ENCODE measurements at places on chromosomes 2 and 18.

- no peak for DNase-seq
Observed at GRCh38 chr2:112031473-112032223, 23.4 kb upstream of the TMEM87B start.

DNA sequence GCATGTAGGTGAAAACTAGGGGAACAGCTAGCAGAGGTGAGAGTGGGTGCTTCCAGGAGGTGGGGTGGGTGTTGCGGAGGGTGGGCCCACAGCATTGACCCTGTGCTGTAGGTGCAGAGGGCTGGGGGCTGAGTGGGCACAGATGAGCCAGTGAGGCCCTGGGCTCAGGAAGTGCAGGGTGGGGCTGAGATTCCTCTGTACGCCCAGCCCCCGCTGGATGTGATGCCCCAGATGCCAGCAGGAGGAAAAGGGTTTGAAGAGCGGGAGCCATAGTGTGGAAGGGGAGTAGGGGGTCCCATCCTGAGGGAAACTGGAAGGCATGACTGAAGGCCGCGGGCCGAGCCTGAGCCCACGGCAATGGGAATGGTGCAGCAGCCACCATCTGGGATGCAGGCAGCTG is 14.1 kb upstream of the OTOS start:
- no peak for DNase-seq

DNA sequence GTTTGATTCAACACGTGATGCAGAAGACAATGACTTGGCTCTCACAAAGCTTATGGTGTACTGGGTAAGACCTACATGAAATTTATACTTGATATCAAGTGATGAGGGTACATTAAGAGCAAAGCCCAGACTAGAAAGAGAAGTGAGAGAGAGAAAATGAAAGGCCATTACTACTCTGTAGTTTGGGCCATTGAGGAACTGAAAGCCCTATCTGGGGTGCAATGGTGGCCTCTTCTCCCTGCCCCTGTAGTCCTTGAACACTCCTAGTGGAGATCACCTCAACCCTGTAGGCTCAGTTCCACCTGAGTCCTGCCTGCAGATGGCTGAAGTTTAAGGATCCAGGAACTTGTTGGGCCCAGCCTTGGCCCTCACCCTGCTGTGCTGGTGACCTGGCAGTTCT is 569.8 kb upstream of the MEX3C start:
- no peak for DNase-seq

DNA sequence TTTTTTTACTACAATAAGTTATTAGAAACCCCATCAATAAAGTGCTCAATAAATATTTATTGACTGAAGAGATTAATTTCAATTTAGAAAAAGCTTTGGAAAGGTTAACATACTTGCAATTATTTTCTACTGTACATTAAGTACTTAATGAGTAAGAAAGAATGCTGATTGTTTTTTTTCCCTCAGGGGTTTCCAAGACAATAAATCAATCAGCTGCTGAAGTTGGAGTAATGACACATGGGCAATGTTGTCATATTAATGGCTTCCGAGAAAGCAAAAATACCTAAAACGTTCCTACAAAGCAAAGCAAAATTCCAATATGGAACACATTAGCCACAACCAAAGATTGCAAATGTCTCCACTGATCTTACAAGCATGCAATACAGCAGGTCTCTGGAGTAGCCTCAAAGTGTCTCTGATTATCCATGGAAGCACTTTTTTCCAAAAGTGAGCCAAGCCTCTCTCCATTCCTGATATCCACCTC is 66.7 kb downstream of the ZC3H6 start:
- no peak for DNase-seq

DNA sequence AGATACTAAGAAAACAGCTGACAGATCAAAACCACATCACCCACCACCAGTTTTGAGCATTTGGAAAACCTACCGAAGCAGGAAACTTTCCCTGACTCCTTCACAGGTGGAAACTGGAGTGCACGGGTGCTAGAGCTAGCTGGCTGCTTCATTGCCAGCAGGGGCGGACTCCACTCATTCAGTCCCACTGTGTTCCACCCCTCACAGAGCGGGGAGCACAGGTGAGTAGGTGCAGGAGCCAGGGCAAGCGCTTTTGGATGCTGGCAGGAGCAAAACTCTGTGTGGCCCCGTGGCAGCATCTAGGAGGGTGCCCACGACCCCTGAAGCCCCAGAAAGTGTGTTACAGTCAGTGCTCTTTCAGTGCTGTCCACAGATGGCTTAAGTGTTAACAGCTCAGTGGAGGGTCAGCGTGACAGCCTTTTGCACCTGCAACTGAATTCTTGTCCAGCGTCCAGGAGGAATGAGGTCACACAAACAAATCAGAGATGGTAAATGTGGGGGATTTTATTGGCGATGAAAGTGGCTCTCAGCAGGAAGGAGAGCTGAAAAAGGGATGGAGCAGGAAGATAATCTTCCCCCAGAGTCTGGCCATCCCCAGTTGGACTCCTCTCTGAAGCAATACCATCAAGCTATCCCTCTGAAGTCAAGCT is 71.1 kb downstream of the TMEM163 start:
- DNase-seq, result no peak

DNA sequence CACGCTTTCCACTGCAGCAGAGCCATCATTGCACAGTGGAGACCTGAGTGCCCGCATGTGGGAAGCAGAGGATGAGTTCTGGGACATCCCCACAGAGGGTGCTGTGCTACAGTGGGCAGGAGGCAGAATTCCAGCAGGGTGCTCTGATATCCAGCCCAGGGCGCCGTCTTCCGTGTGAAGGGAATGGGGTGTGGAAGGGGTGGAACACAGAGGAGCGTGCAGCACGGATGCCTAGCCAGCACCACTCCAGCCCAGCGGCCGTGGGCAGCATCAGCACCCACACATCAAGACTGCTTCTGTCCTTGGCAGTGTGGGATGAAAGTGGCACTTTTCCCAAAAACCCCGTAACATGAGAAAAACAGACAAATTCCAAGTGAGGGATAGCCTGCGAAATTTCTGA is 134.3 kb downstream of the ZNF236 start:
- DNase-seq, result no peak

- DNase-seq, result no peak
Observed at GRCh38 chr2:236131073-236131692, 37.0 kb downstream of the GBX2 start.

- no peak for DNase-seq
Observed at GRCh38 chr2:126949775-126950174, 51.1 kb downstream of the TEX51 start.

DNA sequence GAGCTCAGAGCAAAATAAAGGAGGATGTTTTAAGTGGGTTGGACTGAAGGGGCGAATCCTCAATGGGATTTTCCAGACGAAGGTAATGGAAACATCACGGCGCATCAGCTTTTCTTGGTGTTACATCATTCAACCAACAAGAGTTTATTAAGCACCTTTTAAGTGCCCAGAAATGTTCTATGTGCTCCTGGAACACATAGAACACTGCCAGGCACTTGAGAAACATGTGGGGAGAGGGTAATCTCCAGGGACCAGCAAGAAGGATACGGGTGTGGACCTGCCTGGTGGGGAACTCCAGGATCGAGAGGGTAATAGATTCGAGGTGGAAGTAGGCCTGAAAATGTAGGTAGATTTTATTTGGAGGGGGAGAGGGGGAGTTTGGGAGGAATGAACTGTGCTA is 168.6 kb downstream of the PRKCE start:
- DNase-seq, result no peak

GRCh38 chr2:161138429-161138828 is 21.8 kb upstream of the TANK start:
- no peak for DNase-seq

- DNase-seq, result no peak
Observed at GRCh38 chr2:104855221-104856085, 1.5 kb downstream of the POU3F3 start.

- no peak for DNase-seq
Observed at GRCh38 chr18:77701977-77702376, 452.3 kb downstream of the GALR1 start.

- DNase-seq, result no peak
Observed at GRCh38 chr2:216761809-216762208, 66.5 kb upstream of the IGFBP5 start.

- DNase-seq, result no peak
Observed at GRCh38 chr18:55779691-55780585, 191.9 kb upstream of the TCF4 start.

- no peak for DNase-seq
Observed at GRCh38 chr18:9760641-9761040, 52.5 kb downstream of the RAB31 start.

- no peak for DNase-seq
Observed at GRCh38 chr2:102669401-102669800, 50.0 kb downstream of the SLC9A2 start.

DNA sequence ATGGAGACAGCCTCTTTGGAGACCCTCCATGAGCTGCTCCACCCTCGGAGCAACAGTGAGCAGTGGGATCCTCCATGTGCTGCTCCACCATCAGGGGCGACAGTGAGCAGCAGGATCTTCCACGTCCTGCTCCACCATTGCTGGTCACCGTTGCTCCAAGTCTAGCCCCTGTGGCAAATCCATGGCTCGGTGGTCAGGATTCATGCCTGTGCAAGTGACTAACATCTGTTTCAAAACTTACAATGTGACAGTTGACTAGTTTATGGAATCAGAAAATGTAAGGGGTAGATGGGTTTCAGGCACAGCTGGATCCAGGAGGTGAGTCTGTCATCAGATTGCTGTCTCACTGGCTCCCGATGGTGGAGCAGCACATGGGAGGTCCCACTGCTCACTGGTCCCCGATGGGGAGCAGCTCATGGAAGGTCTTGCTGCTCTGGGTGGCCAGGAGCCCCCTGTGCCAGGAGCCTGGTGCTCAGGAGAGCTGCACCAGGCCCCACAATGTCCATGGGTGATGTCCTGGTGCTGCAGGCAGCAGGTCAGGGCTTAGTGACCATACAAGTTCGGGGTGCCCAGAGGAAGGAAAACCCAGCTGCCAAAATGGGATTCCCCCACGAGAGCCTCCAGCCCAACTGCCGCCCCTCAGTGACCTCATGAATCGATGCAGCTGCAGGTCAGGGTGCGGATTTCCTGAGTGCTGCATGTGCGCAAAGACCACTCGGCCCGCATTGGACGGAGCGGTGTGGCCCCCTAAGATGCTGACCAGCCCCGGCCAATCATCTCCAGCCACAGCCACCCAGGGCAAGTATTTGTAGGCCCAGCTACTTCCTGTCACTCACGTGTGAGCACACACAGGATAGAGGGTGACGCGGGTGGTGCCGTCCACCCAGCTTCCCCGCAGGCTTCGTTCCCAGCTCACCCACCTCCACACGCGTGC is 116.5 kb upstream of the OTOS start:
- DNase-seq, result no peak

DNA sequence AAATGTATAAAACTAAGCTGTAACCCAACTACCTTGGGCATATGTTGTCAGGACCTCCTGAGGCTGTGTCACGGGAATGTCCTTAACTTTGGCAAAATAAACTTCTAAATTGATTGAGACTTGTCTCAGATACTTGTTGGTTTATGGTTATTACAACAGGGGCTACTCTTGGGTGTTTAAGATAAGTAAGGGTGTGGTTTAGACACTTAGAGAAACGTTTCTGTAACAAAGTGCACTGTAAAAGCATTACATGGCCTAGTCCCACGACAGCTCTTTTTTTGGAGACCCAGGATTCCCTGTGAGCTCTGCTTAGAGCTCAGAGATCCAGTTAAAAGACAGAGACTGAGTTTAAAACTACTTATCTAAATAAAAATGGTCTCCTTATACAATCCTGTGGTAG is 32.3 kb upstream of the LIPG start:
- DNase-seq, result no peak

- no peak for DNase-seq
Observed at GRCh38 chr18:23658285-23658684, 4.4 kb downstream of the ANKRD29 start.

DNA sequence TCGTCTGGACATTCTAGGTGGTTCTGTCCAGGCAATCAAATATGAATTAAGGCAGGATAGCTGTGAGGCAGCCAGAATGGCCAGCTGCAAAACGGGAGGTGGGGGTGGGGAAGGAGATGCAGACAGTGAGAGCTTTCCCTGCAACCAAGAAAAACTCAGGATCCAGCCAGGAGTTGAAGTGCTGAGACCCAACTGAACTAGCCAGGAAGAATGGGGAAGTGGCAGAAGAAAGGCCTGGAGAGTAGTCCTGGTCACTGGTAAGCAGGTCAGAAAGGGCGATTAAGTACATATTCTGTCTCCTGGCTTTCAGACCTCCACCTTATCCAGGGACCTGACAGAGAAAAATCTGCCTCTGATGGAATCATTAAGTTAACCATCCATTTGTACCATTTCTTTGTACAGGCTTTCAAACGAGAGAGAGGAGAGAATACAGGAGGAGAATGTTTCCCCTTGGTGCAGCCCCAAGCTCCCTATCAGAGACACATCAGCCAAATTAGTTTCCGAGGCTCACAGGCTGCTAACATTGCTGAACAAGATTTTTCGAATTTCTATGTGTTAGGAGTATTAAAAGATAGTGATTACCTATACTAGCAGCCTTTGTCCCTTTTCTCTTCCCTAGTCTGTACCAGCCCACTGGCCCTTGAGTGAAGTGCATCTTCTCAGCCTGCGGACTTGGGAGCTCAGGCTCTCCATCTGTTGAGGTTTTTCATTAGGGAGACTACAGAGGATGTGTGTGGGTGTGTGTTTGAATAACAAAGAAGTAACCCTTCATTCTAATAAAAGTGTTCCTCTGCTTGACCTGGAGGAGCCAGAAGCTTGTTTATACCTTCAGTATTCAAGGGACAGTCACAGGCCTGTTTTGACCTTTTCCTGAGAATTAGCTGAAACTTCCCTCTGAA is 12.5 kb upstream of the HOXD1 start:
- no peak for DNase-seq

- DNase-seq, result no peak
Observed at GRCh38 chr2:197777823-197778407, 7.2 kb downstream of the BOLL start.

DNA sequence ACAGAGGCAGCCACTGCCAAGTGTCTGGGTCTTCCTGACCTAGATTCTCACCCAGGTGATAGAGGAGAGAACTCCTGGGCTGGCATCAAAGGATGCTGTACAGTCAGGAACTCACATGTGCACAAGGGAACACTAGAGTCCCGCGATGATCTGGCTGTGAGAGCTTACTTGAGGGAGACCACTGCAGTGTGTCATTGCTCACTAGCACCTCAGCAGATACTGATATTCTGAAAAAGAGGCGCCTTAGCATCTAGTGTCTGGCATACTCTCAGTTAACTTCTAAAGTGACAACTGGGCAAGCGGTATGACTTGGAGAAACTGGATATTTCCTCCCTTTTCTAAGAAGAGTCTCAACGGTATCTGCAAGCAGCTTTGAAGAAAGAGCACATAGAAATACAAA is 189.9 kb downstream of the CMPK2 start:
- DNase-seq, result no peak

GRCh38 chr18:9293948-9294347 is 40.6 kb upstream of the TWSG1 start:
- DNase-seq, result no peak
